ENCODE measurements at places on chromosomes 3 and 15.

DNA sequence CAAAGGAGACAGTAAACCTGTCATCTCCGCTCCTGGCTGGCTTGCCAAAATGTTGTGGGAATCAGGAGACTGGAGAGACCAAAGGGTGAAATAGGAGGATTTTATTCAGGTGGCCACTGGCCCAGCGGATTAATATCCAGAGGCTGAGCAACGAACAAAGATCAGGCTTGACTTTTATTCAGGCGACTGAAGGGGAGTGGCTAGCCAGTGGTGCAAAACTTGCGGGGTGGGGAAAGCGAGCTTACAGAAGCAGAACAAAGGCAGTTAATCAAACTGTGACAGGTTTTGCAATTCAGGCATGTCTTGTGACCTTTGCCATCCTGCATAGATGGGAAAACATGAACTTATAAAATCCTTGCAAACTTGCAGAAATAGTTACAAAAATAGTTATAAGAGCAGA lies 19.8 kb upstream of the ACAD9 start:
- no peak for DNase-seq

DNA sequence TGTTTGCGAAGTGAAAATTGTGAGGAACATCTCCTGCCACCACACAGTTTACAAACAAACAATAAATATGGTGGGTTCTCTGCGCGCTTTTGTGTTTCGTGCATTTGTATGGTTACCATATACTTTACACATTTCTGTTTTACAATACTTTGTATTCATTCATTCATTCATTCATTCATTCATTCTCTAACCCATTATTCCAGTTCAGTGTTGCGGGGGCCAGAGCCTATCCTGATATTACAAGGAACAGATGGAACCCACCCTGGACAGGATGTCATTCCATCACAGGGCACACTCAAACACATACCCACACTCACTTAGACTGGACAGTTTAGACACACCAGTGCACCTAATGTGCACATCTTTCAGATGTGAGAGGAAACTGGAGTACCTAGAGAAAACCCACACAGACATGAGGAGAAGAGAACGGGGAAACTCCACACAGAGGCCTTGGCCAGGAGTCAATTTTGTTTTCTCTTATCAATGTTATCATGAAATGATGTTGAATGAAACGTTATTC lies 160.5 kb downstream of the FNDC3B start:
- DNase-seq: no peak

DNA sequence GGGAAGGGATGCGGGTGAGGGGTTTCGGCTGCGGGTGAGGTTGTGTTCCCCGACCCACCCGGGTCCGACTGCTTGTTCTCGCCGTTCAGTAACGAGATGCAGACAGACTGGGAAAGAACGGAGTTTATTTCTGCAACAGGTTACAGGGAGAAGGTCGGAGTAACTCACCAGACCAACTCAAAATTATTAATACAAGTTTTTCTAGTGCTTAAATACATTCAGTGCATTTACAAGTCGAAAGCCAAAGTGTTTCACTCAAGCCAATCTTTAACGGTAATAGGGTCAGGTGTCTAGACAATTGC lies 492 bp upstream of the HIGD1A start:
- DNase-seq: no peak

GRCh38 chr15:48463366-48463880 lies 132.2 kb downstream of the DUT start:
- no peak for DNase-seq

GRCh38 chr3:126391631-126392030 lies 3.1 kb upstream of the CFAP100 start:
- no peak for DNase-seq

DNA sequence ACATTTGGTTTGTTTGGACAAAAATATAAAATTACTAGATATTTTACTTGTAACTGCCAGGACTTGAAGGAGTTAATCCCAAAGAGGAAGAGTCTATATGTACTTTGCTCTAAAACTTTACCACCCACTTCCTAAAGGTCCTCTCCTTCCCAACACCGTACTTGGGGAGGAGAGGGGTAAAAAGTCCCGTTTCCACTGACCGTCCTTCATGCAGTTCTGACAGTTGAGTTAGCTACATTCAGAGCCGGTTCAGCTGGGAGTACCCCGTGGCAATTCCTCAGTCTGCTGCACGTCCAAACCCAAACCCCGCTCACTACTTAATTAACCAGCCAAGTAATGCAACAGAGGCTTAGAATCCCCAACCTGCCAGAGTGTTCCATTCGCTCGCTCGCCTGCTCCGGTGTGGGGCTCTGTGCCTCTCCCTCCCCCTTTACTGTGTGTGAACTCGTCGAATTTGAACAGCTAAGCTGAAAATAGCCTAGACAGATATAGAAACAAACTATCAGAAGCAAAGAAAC lies 519.7 kb downstream of the FOXP1 start:
- no peak for DNase-seq

DNA sequence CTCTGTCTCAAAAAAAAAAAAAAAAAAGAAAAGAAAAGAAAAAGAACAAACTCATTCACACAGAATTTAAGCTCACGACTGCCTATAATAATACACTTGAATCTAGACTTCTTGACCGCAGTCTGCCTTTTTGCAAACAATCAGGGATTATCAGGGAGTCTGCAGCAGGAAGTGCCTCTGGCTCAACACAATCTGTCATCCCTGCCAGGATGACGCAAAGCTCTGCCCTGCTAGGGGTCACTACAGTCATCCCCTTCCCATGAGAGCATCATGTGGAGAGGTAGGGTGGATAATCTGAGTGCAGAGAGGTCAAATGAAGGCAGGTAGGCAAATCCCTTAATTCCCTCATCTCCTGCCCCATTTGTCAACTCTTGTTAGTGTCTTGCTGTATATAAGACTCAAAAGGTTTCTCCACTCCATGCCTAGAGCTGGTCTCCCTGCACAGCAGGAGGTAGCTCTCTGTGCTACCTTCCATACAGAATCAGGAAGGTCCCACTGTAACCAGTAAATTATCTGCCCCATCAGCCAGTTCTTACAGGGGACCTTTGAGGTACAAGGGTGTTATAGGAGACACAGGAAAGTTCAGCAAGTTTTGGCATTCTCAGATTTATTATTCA lies 4.2 kb downstream of the UBAP1L start:
- no peak for DNase-seq

GRCh38 chr3:16476636-16477035 lies 36.9 kb downstream of the RFTN1 start:
- no peak for DNase-seq

GRCh38 chr15:71800190-71800589 lies 10.2 kb upstream of the NR2E3 start:
- no peak for DNase-seq

DNA sequence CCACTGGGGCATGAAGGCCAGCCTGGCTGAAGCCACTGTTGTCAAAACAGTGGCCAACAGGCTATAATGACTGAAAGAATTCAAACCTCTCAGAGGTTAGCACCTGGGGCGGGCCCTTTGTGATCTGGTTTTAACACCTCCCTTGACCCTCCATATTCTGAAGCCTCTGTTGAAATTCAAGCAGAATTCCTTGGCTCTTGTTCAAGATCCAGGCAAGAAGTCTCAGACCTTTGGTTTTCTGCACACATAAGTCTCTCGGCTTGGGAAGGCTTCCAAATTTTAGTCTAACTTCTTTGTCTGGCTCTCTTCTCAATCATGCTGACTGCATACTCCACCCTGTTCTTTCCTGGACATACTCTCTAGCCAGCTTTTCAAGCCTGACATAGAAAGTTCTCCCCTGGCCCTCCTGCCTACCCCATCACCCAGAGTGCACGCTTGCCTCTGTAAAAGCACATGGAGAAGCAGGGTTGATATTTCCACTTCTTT lies 144.5 kb downstream of the PDZRN3 start:
- DNase-seq: no peak

DNA sequence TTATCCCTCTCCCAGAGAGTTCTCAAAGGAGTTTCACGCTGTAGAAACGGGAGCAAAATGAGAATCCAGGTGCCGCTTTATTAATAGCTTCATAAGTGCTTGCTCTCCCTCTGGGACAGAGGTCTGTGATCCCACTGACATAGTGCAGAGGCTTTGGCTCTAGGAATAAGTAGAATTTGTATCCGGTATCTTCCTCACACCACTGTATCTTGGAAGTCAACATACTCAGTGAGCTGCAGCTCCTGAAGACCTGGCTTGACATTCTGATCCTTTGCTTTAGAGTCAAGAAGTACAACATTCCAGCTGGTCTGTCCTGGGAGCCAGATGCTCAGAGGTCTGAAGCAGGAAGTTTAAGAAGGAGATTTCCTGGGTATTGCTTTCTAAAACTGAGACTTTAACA lies 323.0 kb downstream of the LPP start:
- no peak for DNase-seq

- no peak for DNase-seq
Observed at GRCh38 chr3:16026753-16027152, 147.7 kb upstream of the GALNT15 start.

- DNase-seq: no peak
Observed at GRCh38 chr3:163664466-163664865, 1413.8 kb downstream of the SI start.

DNA sequence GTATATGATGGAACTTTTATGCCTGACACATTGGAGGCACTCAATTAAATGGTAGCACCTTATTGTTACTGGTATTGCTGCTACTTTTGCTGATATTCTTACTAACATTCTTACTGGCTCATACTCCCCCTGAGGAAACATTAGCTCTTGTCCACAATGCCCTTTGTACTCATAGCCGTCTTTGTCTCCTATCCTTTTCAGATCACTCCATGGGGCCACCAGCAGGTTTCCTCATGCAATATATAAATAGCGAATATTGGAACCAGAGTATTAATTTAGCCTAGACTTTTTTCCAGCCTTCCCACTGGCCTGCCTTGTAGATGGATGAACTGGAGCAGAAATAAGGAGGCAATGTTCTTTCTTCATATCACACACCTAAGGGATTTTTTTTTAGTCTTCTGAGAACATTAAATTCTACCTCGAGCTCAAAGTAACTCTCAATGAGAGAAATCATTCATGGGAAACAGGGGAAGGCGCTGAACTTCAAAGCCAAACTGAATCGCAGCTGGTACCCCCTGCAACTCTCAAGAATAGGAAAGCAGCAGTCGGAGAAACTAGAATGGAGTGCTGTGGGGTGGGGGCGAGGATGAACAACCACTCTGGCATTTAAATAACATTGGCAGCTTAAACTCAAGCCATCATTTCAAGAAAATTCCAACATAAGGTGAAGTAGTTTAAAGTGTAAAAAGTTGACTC lies 300.3 kb downstream of the TAFA4 start:
- DNase-seq: no peak

- no peak for DNase-seq
Observed at GRCh38 chr15:79197285-79197684, 85.2 kb upstream of the ANKRD34C start.

- DNase-seq: no peak
Observed at GRCh38 chr3:13963137-13963886, 83.4 kb upstream of the WNT7A start.

DNA sequence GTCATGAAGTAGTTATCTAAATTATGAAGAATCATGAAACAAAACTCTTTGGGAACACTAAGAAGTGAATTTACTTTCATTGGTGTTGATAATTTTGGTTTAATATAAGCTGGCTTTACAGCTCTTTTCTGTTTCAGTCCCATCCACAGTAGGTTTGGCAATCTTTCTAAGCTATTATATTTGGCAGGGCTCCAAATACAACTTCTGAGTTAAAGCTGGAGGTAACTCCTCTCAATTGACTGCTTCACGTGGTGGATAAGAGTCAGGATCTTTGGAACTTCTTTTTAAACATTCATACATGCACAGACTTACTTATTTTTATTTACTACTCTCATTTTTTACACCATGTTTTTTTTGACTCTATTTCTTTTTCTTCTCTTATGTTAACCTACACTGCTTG lies 106.5 kb upstream of the EPHA3 start:
- DNase-seq: no peak

DNA sequence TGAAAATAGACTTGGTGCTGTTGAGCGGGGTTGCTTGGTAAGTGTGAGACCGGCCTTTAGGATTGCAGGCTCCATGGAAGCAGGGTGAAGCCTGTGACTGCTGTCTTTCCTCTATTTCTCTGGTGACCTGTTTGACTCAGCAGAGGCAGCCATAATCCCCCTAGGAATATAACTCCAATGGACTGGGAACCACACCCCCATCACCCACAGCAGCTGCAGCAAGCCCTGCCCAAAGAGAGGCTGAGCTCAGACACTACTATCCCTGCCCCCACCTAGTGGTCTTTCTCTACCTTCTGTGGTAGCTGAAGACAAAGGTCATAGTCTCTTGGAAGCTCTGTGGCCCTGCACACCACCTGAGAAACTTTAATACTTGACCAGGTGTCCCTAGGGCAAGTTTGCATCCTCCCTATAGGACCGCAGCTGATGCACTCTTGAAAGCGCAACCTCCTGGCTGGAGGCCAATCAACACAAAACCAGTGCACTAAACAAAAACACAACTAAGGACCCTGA lies 133.6 kb upstream of the MRPL3 start:
- no peak for DNase-seq

GRCh38 chr15:60528530-60528929 lies 49.6 kb upstream of the ICE2 start:
- DNase-seq: no peak

- no peak for DNase-seq
Observed at GRCh38 chr3:50369012-50369670, 9.8 kb upstream of the TMEM115 start.

- DNase-seq: no peak
Observed at GRCh38 chr15:59764775-59765174, 75.7 kb upstream of the BNIP2 start.

GRCh38 chr3:197878427-197878826 lies 71.6 kb upstream of the RPL35A start:
- DNase-seq: no peak

GRCh38 chr15:36186376-36186775 lies 393.1 kb upstream of the CDIN1 start:
- DNase-seq: no peak

DNA sequence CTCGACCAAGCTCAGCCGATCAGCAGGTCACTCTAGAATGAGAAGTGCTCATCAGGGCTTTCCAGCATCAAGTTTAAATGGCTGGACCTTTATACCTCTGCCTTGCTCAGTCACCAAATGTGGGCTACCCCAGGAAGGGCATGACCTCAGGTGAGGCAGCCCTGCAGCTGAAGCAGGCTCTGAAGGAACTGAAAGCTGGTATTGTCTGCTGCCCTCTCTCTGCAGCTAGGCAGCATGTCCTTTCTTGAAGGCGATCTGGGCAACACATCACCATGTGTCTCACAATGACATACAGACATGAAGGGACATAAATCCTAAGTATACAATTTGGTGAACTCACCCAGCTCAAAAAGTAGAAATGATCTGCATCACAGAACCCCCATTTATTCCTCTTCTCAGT lies 38.7 kb upstream of the ARID3B start:
- no peak for DNase-seq

GRCh38 chr15:60424006-60424405 lies 26.2 kb upstream of the ANXA2 start:
- no peak for DNase-seq

All from GM19239 (cell line).